Kidney tubule cell (primary cell): ENCODE measurements at places on chromosomes 5 and 9.

DNA sequence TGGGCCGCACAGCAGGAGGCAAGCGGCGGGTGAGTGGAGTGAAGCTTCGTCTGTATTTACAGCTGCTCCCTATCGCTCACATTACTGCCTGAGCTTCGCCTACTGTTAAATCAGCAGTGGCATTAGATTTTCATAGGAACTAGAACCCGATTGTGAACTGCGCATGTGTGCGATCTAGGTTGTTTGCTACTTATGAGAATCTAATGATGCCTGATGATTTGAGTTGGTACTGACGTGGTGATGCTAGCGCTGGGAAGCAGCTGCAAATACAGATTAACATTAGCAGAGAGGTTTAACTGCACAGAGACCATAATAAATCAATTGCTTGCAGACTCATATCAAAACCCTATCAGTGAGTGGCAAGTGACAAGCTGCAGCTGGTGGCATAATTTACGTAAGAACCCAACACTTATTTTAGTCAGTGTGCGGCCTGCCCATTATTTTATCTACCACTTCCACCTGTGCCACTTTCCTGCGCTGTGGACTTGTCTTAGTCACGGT lies 133.4 kb upstream of the CDH9 start:
- no peak for DNase-seq

- no peak for DNase-seq
Measured at GRCh38 chr9:16912197-16912596, 41.7 kb upstream of the BNC2 start.

GRCh38 chr9:77747163-77747562 lies 99.0 kb upstream of the GNA14 start:
- DNase-seq: no peak

- DNase-seq: no peak
Measured at GRCh38 chr9:35840881-35841644, 12.0 kb downstream of the TMEM8B start.

DNA sequence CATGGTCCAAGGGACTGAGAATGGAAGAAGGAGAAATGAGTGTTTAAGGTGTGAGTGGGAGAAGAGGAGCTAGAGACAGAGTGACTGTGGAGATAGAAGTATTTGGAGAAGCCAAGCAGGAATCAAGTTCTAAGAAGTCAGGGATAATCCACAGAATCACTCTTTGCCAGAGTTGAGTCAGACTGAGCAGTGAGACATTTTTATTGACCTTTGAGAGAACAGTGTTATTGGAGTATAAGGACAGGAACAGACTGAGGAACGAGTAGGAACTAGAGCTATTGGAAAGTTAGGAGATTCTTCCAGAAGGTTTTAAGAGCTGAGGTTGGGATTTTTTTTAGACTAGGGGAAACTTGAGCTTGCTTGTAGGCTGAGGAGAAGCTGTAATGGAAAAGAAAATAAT lies 37.2 kb downstream of the RCL1 start:
- DNase-seq: peak; percentile 23

DNA sequence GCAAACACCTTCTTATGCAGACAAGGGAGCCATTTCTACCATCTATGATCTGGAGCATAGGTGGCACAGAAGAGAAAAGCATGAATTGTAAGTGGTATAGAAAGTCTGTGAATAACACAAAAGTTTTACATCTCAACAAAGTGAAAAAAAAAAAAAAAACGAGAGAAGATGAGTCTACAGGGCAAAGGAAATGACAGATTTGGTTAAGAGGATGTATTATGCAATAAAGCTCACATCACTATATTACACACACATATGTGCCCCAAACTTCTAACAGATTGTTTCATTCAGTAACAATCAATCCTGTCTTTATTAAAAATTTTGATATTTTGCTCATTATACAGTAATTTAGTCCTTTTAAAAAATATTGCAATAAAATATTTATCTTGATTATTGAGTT lies 49.8 kb downstream of the CERT1 start:
- DNase-seq: no peak

GRCh38 chr5:131991593-131992324 lies 19.7 kb downstream of the ACSL6 start:
- no peak for DNase-seq
